ENCODE measurements at places on chromosomes 5 and 9. TPM values are rescaled to one million over a fixed set of nuclear protein-coding genes. Genes with fewer than 3 reads are reported as not detected.
A peak's percentile ranks its signal among the peaks of the same experiment; 100 is the strongest.

The PCDHAC2 gene
- total RNA-seq: 25.9 TPM

The TICAM2 gene
- 1.2 TPM for total RNA-seq

The RGMB gene
- total RNA-seq: 160 TPM

The HDHD3 gene
- total RNA-seq: 22.4 TPM

The SPATA31A3 gene
- not detected for total RNA-seq

DNA sequence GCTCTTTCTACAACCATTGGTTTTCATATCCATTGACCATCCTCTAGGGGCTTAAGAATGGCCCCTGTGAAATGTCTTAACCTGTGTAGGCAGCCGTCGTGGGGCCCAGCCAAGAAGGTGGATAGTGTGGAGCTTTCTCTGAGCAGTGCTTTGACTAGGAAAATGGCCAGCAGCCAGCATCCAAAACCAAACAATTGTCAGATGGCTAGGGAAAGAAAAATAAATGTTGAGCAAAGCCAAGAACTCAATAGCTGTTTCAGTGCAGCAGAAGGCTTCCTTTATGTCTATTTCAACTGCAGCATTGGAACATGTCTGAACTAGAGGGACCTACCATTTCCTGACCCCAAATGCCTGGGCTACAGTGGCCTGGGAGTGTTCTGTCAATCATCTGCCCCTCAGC lies 374.9 kb downstream of the TLE4 start:
- no peak for ATAC-seq

- ATAC-seq: no peak
Measured at GRCh38 chr9:131469356-131469755, 33.4 kb upstream of the POMT1 start.

DNA sequence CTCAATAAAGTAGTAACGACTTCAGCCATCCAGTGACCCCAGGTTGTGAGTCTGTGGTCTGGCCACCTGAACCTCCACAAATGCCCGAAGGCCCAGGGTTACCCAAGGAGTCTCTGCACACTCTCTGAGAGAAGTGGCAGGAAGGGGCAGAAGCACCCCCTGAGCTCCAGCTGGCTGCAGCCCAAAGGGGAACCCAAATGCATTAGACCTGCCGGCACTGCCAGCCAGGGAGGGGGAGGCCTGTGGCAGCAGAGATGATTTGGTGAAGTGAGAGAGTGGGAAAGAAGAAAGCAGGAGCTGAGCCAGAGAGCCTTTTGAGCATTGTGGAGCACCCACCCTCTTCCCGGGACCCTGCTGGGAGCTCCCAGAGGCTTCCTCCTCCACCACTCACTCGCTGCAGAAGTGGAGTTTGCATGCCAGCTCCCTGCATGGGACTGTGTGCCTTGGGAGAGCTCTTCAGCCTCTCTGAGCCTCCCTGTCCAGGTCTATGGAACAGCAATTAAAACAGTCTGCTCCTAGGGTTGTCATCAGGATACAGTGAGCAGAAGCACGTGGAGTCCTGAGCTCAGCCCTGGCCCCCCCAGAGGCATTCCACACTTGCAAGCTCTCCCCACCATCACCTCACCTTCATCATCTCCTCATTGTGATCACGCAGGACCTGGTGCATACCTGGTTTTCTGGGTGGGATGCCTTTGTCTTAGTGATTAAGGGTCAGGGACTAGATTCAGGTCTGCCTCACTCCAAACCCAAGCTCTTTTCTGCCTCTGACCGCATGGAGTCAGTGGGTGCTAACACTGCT lies 13.8 kb upstream of the ANGPTL2 start:
- ATAC-seq: no peak

GRCh38 chr9:22060831-22061383 lies 51.8 kb upstream of the CDKN2B start:
- ATAC-seq: peak; percentile 85

DNA sequence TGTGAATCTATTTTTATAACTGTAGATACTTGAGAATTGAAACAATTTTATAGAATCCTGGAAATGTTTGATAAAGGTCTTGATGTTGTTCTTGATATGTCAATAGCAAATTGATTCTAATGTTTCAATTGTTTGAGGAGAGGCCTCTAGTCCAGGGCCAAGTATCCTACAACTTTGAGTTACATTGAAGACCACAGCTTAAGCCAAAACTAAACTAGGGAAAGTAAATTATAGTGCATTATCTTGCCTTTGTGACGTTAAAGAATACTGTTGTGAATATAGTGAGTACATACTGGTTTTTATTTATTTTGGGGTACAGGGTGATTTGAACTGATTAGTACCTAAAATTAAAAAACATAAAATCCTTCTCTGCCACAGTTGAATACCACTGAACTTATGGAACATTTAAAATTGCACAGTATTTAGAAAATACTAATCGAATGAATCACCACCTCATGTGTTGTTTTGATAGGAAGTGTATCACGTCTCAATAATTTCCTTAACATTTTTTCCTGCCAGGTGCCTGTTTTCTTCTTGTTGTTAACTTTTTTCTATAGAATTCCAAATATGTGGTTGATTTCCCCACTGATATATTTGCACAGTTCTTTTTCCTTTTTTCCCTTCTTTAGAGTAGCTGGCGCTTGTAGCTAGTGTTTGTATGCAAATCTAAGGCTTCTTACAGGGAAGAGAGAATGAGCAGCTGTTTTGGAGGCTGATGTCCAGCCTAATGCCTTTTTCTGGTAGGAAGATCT lies 12.5 kb downstream of the ARHGEF28 start:
- ATAC-seq: no peak

GRCh38 chr5:151509231-151509630 lies 61.8 kb downstream of the SLC36A1 start:
- ATAC-seq: no peak
